Spinal cord (tissue), 10 donors: ENCODE measurements at places on chromosomes 11 and 22. TPM values are rescaled to one million over a fixed set of nuclear protein-coding genes. Genes with fewer than 3 reads are reported as not detected.

FAM83F gene
- 0.78 TPM for polyA plus RNA-seq

TNKS1BP1 gene
- polyA plus RNA-seq, result 58.3 TPM

FAM180B gene
- polyA plus RNA-seq, result 1.7 TPM

PCSK7 gene
- polyA plus RNA-seq, result 35.3 TPM

NLRP14 gene
- polyA plus RNA-seq, result 2.6 TPM

SLC5A1 gene
- polyA plus RNA-seq, result 0.18 TPM

C11orf42 gene
- 1.2 TPM for polyA plus RNA-seq

MPEG1 gene
- polyA plus RNA-seq, result 5.5 TPM

PPARA gene
- 11.9 TPM for polyA plus RNA-seq

KRTAP5-7 gene
- 1.0 TPM for polyA plus RNA-seq

OR8G1 gene
- not detected for polyA plus RNA-seq

HBG2 gene
- polyA plus RNA-seq, result 2,225 TPM

VPREB1 gene
- not detected for polyA plus RNA-seq

KCNQ1 gene
- polyA plus RNA-seq, result 3.1 TPM

DEFB131B gene
- polyA plus RNA-seq, result not detected

OTOG gene
- polyA plus RNA-seq, result not detected

DEUP1 gene
- 0.43 TPM for polyA plus RNA-seq

MOGAT2 gene
- 0.12 TPM for polyA plus RNA-seq

PATE2 gene
- 0.82 TPM for polyA plus RNA-seq

ACRV1 gene
- polyA plus RNA-seq, result 3.8 TPM

SERHL2 gene
- 12.3 TPM for polyA plus RNA-seq

DUSP8 gene
- 86.2 TPM for polyA plus RNA-seq

TUBA8 gene
- 27.1 TPM for polyA plus RNA-seq

KCNJ1 gene
- polyA plus RNA-seq, result 0.43 TPM

GPR83 gene
- 3.6 TPM for polyA plus RNA-seq

CATSPERZ gene
- 1.4 TPM for polyA plus RNA-seq

TRPC6 gene
- 3.5 TPM for polyA plus RNA-seq

CRELD2 gene
- 44.9 TPM for polyA plus RNA-seq

TSGA10IP gene
- polyA plus RNA-seq, result 0.68 TPM

TNRC6B gene
- 16.7 TPM for polyA plus RNA-seq
